ENCODE measurements at places on chromosomes 5 and 9.

- no peak for DNase-seq
These were observed 90.4 kb downstream of the PRKACG start for GRCh38 chr9:68923480-68923879.

- no peak for DNase-seq
These were observed 28.6 kb downstream of the LAMC3 start for GRCh38 chr9:131037335-131038255.

DNA sequence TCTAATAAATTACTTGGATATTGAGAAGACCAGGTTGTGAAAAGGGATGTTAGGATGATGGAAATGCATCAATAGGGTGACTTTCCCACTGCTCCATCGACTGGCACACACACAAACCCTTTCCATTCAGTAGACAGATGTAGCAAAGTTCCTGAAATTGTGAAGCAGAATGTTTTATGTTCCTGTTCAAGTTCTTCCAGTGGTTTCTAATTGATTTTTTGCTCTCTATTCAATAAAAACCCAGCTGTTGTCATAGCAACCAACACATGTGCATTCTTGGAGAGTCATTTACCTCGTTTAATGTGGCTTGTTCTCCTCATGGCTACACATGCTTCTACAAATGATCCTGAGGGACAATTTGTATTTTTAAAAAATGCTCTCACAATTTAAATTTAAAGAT lies 244.6 kb downstream of the RAB3C start:
- DNase-seq, result no peak

- no peak for DNase-seq
These were observed 384.1 kb downstream of the DMRT2 start for GRCh38 chr9:1434052-1434767.

DNA sequence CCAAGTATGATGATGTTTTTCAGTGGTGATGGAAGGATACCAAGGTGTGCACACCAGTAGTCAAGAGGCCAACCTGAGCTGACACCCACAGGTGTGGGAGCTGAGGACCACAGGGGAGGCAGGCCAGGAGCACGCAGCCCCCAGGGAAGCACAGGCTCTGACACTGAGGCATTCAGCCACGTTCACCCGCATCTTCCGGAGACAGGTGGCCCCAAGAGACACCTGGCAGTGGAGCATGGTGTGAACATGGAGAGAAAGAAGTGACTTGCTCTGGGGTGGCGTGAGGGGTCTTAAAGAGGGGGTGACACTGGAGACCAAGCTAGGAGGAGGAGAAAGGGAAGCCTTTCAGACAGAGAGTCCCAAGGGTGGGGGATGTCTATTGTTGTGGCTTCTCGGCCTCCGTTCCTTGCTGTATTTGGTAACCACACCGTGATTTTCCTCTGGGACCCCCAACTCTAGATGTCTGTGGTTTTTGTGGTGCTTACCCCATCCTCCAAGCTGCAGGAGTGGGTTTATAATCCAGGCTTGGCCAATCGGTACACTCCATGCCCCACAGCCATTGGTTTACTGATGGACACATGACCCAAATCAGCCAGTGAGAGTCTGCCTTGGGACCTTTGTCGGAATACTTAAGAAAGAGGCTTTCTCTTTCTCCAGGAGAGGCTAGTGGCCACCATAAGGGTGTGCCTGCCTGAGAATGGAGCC lies 84.6 kb downstream of the HRH2 start:
- DNase-seq, result no peak

DNA sequence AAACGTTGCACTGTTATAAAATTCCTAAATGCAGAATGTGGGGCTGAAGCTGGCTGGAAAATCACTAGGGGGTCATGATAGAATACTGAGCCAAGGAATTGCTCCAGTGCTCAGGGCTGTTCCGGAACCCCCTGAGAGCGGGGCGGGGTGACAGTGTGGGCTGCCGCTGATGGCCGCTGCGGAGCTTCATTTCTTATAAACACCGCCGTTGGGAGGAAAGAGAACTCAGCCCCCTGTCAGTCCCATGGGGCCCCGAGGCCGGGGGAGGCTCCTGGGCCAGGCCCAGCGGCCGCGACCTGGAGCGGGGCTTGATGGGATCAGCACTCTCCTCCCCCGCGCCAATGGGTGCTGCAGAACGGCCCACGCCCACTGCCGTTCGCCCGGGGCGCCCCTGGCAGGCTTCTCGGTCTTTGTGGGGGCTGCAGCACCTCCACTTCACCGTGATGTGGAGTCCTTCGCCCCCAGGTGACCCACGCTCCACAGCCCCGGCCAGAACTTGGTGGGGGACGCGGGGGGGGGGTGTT lies 5.2 kb upstream of the IRF1 start:
- peak; percentile 91 for DNase-seq

GRCh38 chr9:122940749-122941581 lies at the start of gene RABGAP1:
TSS of gene RABGAP1 (plus strand) at chr9:122941020. CDS start at chr9:122957060, 16,040 bp downstream.
- DNase-seq, result peak; percentile 99

- DNase-seq, result no peak
These were observed 36.4 kb downstream of the NXNL2 start for GRCh38 chr9:88571419-88571818.

GRCh38 chr9:111986035-111986556 lies 89.5 kb downstream of the UGCG start:
- no peak for DNase-seq

DNA sequence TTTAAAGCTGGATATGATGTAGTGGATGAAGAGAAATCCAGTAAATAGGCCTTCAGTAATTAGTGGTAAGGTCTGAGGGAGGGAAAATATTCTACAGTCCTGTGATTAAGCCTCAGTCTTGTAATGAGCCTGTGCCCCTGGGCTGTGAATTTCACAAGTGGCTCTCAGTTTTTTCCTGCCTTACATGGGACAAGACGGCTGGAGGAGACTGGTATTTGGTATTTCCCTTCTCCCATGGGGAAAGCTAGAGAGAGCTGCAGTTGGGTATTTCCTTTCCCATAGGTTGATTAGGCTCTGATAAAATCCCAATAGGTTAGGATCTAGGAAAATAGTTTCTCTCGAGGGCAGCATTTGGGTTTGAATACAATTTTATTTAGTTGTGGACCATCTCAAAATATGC lies 62.2 kb upstream of the GNA14 start:
- no peak for DNase-seq

DNA sequence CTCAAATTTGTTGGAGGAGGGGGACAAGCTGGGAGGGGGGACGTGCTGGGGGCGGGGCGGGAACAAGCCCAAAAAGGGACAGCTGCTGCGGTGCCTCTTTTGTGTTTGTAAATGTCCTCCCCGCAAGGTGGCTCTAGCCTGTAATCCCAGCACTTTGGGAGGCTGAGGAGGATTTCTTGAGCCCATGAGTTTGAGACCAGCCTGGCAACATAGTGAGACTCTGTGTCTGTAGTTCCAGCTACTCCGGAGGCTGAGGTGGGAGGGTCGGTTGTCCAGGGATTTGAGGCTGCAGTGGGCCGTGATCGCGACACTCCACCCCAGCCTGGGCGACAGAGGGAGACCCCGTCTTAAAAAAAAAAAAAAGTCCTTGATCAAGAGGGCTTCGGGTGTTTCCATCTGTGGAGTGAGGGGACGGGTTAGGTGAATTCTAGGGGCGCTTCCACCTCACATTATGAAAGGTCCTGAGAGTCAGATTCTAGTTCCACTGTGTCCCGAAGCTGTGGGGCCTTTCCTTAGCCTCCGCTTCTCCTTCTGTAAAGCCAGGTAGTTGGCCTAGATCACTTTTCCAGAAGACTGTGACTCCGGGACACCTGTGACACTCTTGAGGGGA lies 779 bp upstream of the CTNNA1 start:
- peak; percentile 25 for DNase-seq

- no peak for DNase-seq
These were observed 64.3 kb downstream of the IRX1 start for GRCh38 chr5:3659907-3660306.

DNA sequence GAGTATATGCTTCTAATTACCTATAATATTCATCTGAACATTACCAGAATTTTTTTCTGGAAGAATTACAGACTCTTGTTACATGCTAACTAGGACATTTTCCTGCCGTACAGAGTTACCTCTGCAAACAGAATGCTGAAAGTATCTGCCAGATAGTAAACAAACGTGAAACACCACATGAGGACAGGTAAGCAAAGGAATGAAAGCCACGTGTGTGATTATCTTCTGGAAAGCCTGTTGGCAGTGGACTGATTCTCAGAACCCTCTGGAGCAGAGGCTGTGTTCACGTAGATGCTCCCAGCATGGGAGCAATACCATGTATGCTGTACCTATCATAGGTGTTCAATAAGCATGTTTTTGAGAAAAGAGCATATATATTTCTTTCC lies 472.6 kb downstream of the ENC1 start:
- no peak for DNase-seq

GRCh38 chr9:9992936-9993335 lies 619.9 kb downstream of the PTPRD start:
- DNase-seq, result no peak

DNA sequence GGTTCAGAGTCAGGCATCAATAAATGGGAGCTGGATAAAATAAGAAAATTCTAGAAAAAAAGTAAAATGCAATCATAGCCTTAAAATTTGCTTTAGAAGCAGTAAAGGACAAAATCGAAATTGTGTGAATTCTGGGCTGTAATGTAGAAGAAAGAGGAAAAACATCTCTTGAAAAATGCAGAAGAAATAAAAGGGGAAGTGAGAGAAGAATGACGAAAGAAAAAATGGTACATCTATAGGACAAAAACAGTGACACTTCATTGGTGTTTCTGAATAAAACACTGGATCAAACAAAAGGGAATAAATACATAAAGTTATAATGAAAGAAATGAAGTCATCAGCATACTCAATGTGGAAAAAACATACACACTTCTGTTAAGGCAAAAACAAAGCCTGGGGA lies 642.3 kb downstream of the ACTL7B start:
- no peak for DNase-seq

DNA sequence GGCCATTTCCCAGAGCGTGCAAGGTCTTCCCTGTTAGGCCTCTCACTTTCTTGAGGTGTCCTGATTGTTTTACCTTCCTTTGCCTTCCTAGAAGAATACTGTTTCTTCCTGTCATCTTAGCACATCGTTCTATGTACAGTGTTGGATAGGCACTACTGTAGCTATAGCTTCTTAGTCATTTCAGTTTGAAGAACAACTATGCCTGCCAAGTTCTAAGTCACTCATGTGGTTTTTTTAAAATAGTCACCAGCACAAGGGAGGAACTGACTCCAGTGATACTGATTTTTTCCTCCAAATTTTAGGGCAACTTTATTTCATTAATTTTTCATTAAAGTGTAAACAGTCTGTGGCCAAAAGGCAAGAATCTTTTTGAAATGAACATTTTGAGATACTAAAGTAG lies 122.4 kb upstream of the NR5A1 start:
- DNase-seq, result no peak

Measured in OCI-LY7 (cell line).